Posterior cingulate gyrus (tissue), 11 donors: ENCODE measurements at places on chromosomes 1 and 21.
A peak's percentile ranks its signal among the peaks of the same experiment; 100 is the strongest.

- DNase-seq = no peak
These were observed 20.9 kb downstream of the SLC1A7 start for GRCh38 chr1:53121319-53122172.

GRCh38 chr1:157301477-157302198, 163.4 kb upstream of the ETV3 start:
- no peak for DNase-seq

DNA sequence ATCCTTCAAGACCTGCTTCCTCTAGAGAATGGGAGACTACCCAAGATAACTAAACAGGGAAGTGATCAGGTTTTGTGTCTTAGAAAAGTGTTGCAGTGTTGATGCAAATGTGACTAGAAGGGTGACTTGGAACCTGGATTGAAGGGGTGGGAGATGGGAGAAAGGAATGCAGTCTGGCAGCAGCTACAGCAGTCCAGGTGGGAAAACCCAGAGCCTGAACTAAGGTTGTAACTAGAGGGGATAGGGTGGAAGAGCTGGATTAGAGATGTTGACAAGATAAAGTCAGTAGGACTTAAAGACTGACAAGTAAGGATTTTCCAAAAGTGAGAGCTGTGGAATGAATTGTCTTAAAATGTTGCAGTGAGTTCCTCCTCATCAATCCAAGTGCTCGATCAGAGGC, 7.1 kb upstream of the SHISA4 start:
- no peak for DNase-seq

GRCh38 chr1:205141236-205142101, 19.7 kb upstream of the RBBP5 start:
- peak; percentile 47 for DNase-seq

- no peak for DNase-seq
These were observed 699.2 kb upstream of the ZP4 start for GRCh38 chr1:238589843-238590435.

GRCh38 chr1:27960762-27961645, 1.2 kb downstream of the XKR8 start:
- peak; percentile 34 for DNase-seq

GRCh38 chr1:156632355-156632754, 9.6 kb upstream of the BCAN start:
- DNase-seq = no peak

GRCh38 chr1:232012773-232013386, 386.3 kb downstream of the DISC1 start:
- no peak for DNase-seq

- DNase-seq = no peak
These were observed 21.0 kb downstream of the C1orf87 start for GRCh38 chr1:60052601-60053000.

DNA sequence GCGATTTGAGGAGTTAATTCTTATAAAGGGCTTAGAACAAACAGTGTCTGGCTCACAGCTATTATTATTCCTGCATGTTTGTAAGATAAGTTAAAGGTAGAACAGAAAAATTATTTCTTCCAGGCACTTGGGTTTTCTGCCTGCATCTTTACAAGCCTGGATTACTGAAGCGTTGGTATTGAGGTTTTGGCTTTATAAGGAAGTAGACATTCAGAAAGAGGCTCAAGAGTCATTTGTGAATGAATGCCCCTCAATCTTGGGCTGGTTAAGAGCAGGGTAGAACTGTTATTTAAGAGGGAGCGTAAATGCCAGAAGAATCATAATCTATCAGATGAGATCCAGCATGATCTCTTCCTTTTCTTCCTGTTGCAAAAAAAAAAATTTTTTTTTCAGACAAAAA, 77.3 kb upstream of the ARID1A start:
- no peak for DNase-seq

GRCh38 chr1:214694769-214695168, 91.8 kb downstream of the CENPF start:
- DNase-seq = no peak
